ENCODE measurements at places on chromosomes 7 and 10.

GRCh38 chr7:22859641-22860290 is 37.1 kb upstream of the TOMM7 start:
- no peak for DNase-seq

DNA sequence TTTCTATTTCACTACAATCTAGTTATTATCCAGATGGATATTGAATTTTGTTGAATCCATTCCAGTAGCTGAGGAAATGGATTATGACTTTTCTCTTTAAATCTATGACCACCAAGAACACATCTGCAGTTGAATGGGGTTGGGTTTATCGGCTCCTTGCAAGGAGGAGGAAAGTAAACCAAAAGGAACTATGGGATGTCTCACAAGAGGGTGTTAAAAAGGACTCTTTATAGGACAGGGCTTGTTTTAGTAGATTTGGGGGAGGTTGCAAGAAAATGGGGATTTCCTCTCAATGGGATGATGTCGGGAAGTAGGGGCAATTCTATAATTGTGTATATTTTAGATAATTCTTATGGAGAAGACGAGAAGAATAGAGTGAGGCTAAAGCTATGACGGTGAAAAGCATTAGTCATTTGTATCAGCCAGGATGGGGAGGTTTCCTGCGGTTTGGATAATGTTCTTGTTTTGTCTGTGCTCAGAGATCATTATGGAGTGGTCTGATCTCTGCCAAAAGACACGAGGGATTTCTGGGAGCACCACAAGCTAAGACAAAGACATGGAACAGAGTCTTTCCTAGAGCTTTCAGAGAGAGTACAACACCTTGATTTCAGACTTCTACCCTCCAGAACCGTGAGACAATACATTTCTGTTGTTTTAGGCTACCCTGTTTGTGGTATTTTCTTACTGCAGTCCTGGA is 5.3 kb upstream of the LRRC61 start:
- no peak for DNase-seq

DNA sequence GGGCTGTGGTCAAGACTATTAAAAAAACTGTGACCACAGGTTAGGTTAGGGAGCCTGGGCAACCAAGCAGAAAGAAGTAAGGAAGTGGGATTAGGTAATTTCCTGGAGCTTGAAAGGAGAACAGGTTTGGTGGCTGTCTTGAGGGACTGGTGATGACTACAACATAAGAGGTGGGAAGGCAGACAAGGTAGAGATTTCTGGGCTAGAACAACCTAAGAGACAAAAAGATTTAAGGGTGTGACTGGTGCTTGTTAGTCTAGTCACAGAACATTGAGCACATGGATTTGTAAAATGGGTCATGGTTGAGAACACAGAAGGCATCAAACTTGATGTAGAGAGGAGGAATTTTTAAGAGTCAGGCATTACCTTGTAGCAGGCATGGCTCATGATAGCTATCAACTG is 123.7 kb upstream of the ASAH2 start:
- DNase-seq, result no peak

- no peak for DNase-seq
These were observed 121.3 kb downstream of the MPP7 start for GRCh38 chr10:28181478-28182096.

DNA sequence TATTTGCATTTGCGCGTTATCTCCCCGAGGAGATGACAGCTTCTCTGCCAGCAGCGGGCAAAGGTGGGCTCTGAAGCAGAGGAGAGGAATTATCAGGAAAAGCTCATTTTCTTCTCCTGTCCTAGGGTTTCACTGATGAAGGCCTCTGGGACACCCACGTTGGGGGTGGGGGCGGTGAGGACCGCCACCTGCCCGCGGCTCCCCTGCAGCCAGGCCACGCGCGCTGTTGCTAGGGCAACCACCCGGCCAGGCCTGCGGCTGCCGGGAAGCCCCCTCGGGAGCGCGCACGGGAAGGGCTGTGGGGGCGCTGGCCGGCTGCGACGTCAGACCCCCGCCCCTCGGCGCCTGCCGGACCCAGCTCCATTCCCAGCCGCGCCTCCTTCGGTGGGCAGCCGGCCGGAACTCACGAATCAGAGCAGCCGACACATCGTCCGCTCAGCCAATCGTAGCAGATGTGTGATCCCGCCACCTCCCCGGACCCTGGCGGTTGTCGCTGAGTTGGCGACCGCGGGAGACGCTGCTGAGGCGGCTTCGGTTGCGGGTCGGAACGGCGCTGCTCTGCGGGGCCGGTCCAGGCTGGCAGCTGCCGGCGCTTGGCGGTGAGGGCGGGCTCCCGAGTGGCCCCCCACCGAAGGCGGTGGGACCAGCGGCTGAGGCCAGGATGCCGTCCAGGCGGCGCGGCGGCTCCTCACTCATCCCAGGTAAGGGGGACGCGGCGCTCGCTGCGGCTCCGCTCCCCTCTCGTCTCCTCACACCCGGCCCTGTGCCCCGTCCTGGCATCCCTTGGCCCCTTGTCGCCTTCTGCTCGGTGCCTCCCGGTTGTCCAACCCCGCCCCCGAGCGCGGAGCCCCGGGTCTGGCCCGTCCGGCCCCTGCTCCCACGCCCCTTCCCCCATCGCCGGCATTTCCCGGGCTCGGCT is at the start of gene TPST1:
Gene TPST1 (plus strand): TSS at position 513 of the 919 bp plus-strand sequence. CDS start 35,092 bp downstream, outside the sequence.
- peak; percentile 40 for DNase-seq

- DNase-seq, result no peak
These were observed 57.6 kb downstream of the CNNM2 start for GRCh38 chr10:102975483-102976379.

- DNase-seq, result no peak
These were observed 97.5 kb upstream of the GJD4 start for GRCh38 chr10:35507519-35508109.

DNA sequence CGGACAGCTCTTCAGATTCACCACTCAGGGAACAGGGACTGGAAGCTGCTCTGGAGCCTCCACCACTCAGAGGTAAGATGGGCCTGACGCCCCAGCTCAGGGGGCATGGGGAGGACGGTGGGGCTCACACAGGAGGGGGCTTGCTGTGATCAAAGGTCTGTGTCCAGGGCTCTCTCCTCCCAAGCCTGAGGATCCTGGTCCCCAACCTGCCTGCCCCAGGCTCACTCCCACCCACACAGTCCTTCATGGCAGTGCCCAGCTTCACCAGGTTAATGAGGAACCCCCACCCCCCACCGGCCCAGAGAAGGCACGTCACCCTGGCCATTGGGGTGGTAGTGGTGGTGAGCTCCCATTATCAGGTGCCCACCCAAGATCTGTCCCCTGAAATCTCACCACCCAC is 926.7 kb upstream of the ZNF722 start:
- no peak for DNase-seq

DNA sequence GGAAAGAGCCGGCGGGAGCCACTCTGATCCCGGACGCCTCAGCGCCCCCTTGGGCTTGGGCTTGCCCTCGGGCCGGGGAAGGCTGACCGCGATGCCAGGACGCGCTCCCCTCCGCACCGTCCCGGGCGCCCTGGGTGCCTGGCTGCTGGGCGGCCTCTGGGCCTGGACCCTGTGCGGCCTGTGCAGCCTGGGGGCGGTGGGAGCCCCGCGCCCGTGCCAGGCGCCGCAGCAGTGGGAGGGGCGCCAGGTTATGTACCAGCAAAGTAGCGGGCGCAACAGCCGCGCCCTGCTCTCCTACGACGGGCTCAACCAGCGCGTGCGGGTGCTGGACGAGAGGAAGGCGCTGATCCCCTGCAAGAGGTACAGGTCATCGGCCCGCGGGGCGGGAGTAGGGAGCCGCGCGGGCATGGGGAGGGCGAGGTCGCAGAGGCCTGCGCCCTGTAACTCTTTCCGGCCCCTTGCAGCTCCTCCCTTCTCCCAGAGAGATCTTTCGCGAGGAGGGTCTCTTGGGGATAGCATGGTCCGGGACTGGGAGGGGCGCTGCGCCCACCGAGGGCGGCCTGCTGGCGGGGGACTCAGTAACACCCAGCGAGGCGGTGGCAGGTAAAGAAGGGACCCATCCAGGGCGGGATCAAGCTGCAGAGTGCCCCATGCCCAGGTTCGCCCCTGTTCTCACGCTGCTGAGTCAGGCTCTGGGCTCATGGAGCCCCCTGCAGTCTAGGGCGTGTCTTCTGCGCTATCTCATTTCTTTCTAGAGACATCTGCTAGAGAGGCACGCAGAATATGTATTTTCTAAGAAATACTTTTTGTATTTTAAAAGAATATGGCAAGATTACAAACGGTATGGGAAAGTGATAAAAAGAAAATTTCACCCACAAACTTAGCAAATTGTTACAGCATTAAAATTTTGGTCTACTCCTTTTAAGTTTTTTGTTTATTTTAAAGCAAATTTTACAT is 687 bp downstream of the EPDR1 start:
- no peak for DNase-seq

DNA sequence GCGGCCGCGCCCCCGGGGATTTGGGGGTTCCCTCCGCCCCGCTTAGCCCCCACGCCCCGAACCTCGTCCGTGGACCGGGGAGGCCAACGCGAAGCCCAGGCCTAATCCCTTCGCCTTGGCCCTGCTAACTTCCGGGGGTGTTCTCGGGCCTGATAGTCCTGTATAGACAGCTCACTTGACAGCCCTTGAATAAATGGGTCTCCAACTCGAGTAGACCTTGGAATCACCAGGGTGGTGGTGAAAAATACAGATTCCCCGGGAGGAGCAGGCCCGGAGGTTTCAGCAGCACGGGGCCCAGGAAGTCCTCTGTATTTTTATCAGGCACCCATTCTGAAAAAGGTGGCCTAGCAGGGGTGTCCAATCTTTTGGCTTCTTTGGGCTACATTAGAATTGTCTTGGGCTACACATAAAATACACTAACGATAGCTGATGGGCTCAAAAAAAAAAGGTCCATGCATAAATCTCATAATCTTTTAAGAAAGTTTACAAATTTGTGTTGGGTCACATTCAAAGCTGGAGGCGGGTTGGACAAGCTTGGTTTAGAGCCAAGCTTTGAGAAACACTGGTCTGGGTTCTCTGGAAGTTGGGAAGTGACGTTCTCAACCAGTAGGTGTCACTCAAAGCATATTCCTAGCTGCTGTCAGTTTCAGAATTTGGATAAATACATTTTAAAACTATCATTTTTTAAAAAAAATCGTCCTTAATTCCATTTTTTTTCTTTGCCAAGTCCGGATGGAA is 221.7 kb downstream of the PHTF2 start:
- no peak for DNase-seq

GRCh38 chr10:74097776-74098175 is 52.9 kb downstream of the AP3M1 start:
- DNase-seq, result no peak

- DNase-seq, result no peak
These were observed 16.3 kb downstream of the PI4K2A start for GRCh38 chr10:97656777-97657176.

GRCh38 chr7:106169821-106170610 is 57.9 kb upstream of the SYPL1 start:
- DNase-seq, result no peak

DNA sequence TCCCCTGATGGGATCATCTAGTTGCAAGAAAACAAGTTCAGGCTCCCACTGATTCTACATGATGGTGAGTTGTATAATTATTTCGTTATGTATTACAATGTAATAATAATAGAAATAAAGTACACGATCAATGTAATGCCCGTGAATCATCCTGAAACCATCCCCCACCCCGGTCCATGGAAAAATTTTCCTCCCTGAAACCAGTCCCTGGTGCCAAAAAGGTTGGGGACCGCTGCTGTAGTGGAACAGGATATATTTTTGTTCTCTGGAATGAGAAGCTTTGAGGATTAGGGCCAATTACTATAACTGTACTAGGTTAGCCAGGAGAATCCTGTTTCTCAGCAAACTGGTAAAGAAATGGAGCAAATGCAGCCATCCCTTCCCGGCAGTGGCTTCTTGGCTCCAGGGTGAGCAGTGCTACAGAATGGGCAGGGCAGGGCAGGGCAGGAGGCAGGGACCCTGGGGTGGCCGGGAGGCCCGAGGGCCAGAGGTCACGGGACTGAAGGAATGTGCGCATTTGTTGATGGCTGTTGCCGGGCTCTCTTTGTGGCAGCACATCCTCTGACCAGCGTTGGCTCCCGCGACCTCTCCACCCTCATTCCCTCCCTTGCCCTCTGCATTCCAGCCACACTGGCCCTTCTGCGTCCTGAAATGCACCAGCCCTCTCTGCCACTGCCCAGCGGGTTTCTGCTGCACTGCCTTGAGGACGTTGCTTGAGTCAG is 162.3 kb upstream of the NPS start:
- DNase-seq, result no peak

GRCh38 chr7:140494867-140495266 is 15.6 kb upstream of the MKRN1 start:
- DNase-seq, result no peak

GRCh38 chr10:119650692-119651513 is at the start of gene BAG3:
Gene BAG3, plus strand, starts transcription at chr10:119651380. Its CDS starts 296 bp downstream, at chr10:119651676.
- DNase-seq, result peak; percentile 70

GRCh38 chr7:70694434-70694970 is 437.4 kb upstream of the GALNT17 start:
- DNase-seq, result no peak

DNA sequence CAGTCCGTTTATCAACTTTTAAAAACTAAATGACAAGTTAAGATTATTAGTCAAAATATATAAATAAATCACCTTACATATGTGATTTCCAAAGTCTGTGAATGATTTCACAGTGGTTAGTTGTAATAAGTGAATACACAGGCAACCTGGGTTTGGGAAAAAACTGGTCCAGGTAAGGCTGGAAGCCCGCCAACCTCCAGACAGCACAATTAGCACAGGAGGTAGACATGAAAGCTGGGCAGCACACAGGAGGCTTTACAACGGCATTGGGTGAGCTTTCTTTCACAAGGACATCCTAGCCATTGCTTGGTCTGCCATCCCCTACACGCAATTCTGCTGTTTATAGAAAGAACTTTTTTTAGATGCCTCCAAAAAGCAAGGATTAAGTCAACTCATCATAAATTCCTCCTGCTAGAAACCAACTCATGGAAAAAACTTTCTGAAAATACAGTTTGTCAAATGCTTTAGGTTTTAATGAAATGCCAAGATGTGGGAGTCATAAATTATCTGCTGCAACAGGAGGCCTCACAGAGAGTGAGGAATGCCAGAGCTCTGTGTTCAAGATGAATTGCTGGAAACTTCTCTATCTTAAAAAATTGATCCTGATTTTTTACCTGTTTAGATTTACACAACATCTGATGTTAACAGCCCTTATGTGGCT is 346.8 kb upstream of the NFE2L3 start:
- DNase-seq, result no peak

GRCh38 chr7:100367676-100368613 is 5.3 kb upstream of the PILRA start:
- DNase-seq, result no peak

- DNase-seq, result no peak
These were observed 46.8 kb downstream of the VIPR2 start for GRCh38 chr7:159097661-159098423.

DNA sequence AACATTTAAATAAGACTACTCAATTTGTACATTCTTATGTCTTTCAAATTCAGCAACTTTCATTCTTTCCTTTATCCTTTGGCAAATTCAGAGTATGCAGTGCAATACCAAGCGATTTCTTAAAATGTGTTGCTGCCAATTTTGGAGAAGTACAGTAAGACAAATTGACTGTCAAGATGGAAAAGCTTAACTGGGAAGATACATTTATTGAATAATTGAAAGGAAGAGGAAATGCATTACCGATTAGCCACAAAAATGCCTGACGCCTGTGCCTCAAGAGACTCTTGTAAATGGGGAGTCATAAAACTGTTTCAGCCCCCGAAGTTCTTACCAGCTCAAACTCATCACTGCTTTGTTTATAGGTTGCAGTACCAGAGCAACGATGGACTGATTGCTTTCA is 373.3 kb upstream of the GALNT17 start:
- no peak for DNase-seq
